ENCODE measurements at places on chromosomes 5 and 9. TPM values are rescaled to one million over a fixed set of nuclear protein-coding genes. Genes with fewer than 3 reads are reported as not detected.

The BAAT gene
- 1.4 TPM for polyA plus RNA-seq

DNA sequence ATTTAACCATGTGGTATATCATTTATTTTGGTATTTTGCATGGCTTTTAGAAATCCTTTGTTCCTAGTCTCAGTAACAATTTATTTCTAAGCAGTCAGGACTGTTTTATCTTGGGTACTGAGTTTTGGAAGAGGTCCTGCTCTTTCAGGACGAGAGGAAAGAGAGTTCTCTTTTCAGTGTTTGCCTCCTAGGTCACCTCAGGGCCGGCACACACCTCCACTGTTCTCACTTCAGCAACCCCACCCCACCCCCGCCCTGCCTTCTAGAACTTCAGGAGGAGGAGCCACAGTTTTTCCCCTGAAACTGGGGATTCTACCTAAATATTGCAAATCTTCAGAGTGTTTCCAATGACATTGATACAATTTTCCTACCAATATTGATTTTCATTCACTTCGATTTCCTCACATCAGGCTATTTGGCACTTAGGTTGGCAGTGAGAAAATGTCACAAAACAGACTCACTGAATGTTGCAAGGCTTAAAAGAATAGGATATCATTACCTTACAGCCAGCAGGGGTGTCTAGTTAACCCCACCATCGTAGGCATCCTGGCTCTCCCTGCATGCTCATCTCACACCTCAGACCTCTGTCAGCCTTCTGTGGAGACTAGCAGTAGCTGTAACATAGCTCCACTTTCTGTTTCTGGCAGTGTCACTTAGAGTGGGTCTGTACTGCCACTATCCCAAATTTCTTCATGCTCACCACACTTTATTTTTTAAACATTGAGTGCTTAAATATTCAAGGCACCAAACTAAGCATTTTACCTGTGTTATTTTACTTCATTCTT lies 5.4 kb downstream of the IGIP start:
- no peak for DNase-seq

DNA sequence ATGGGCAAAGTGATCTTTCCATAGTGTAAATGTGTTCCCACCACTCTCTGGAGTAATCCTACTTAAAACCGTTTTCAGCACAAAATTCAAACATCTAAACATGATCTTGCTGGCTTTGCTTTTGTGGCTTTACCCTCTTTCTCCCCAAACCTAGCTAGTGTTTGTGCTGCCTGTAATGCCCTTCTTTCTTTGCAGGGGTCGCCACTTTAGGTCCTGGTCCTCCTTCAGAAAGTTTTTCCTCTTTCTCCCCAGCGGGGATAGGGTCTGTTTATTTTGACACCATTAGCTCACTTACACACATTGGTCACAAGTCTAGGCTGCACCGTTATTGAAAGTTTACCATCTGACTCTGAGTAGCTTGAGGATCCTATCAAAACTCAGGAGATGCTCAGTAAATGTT lies 736 bp upstream of the HSD17B4 start:
- DNase-seq: no peak

- no peak for DNase-seq
These were observed 827.2 kb downstream of the MTRR start for GRCh38 chr5:8695902-8696845.

DNA sequence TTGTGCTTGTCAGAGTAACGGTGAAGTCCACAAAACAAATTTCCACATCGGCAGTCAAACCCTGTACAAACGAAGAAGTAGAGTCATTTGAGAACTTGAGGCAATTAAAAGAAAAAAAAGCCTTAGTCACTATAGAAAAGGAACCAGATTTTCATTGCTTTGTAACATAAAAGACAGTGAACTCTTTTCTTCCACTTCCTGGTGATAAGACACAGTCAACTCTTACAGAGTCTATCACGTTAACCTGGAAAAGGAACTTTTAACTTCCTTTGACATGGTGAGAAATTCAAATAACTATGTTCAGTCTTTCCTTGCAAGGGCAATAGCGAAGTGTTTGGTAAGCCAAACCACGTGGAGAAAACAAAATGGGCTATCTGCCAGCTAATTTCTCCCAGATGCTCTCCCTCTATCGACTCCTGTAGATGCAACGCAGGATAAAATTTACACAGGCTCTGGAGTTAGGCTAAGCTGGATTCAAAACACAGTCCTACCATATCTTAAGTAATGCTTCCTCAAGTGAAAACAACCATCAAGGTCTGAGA lies 8.9 kb downstream of the ZFAND5 start:
- no peak for DNase-seq

The NRG2 gene
- polyA plus RNA-seq: 3.3 TPM

GRCh38 chr9:2041736-2042135 lies 26.6 kb downstream of the SMARCA2 start:
- no peak for DNase-seq

GRCh38 chr9:14372437-14373335 lies 58.7 kb upstream of the NFIB start:
- DNase-seq: no peak

- no peak for DNase-seq
These were observed 47.7 kb upstream of the TMC1 start for GRCh38 chr9:72473474-72474261.

DNA sequence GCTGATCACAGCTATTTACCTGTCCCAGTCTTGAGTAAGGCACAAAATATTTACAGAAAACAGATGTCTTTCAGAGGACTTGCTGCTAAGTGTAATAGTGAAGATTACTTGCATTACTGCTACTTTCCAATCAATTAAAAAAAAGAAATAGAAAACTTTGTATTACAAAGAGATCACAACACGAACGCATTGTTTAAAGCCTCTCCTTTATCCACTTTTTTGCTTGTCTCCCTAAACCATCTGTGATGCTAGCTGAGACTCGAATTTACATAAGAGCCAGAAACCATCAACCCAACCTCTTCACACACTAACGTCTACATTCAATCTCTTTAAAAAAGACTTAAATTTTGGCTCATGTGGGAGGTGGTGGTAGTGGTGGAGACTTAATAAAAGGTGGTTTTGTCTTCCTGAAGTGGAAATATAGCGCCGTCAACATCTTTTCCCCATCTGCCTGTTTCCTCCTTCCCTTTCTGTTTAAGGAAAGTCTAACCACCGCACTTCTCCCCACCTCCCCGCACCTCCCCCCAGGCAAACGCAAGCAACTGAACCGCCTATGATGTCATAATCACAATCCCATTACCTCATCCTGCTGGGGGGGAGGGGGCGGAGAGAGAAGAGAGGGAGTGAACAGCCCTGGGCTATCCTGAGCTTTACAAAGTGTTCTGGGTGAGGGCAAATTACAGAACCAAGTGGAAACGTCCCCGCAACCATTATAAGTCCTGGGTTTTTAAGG lies 948 bp upstream of the FAM53C start:
- DNase-seq: peak; percentile 81

The FNIP1 gene
- polyA plus RNA-seq: 4.4 TPM

DNA sequence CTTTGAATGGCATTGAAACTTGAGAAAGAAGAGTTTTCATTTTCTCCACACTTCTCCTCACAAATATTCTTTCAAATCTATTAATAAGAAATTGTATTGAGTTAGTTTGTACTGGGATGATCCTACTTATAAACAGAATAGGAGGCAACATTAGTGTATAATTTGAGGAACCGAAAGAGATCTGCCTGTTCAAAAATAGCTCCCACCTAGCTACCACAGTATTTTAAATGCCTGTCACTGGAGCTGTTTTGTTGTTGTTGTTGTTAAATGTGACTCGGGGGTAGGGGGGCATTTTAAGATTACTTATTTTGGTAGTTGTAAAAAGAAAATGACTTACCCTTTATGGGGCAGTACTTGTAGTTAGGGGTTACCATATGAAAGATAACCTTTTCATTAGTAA lies 20.1 kb upstream of the HAPLN1 start:
- no peak for DNase-seq

DNA sequence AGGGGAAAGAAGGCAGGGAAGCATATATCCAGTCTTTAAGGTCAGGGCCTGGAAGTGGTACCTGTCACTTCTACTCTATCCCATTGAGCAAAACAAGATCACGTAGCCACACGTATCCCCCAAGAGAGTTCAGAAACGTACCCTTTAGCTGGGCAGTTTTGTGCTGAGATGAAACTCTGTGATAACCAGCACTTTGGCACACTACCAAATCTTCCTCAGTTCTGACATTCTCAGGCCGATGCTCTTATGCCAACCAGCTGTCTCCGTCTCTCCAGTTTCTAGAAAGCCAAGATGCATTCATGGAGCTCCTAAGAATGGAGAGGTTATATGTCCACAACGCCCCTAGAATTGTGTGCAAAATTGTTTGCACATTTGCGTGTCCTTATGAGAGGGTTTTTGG lies 176.6 kb upstream of the MSX2 start:
- DNase-seq: no peak

DNA sequence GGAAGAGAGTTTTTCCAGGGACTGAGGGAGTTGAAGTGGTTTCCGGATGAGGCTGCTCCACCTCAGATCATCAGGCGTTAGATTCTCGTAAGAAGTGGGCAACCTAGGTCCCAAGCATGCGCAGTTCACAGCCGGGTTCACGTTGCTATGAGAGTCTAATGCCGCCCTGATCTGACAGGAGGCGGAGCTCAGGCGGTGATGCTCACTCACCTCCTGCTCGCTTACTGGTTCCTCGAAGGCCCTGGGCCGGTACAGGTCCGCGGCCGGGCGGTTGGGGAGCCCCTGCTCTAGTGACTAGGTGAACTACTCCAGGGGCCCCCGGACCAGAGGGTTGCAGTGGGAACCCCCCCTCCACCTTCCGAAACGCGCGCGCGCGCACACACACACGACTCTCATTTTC lies 997 bp upstream of the RNF130 start:
- peak; percentile 52 for DNase-seq

The CDC20B gene
- not detected for polyA plus RNA-seq

DNA sequence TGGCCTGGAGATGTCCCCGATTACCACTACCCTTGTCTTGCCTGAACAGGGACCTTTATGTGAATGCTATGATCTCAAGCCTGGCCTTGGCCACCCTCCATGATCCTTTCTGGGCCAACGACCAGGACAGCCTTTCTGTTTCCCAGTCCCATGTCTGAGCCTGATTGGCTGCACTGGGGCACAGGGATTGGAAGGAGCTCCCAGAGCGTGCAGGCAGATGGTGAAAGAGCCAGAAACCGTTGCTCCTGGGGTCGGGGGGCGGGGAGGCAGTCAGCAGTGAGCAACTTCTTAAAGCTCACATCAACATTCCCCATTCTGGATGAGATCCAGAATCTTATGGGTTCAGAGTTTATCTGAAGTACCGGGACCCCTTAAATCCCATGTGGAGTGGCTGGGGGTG lies 84.4 kb downstream of the INSYN2B start:
- DNase-seq: no peak

The CHMP5 gene
- 19.0 TPM for polyA plus RNA-seq

- DNase-seq: no peak
These were observed 10.7 kb upstream of the IL17B start for GRCh38 chr5:149389552-149390495.

- no peak for DNase-seq
These were observed 47.6 kb downstream of the PDCD1LG2 start for GRCh38 chr9:5557606-5558587.

- DNase-seq: no peak
These were observed 33.2 kb downstream of the ANKRA2 start for GRCh38 chr5:73532195-73532594.

The ARL14EPL gene
- polyA plus RNA-seq: not detected

DNA sequence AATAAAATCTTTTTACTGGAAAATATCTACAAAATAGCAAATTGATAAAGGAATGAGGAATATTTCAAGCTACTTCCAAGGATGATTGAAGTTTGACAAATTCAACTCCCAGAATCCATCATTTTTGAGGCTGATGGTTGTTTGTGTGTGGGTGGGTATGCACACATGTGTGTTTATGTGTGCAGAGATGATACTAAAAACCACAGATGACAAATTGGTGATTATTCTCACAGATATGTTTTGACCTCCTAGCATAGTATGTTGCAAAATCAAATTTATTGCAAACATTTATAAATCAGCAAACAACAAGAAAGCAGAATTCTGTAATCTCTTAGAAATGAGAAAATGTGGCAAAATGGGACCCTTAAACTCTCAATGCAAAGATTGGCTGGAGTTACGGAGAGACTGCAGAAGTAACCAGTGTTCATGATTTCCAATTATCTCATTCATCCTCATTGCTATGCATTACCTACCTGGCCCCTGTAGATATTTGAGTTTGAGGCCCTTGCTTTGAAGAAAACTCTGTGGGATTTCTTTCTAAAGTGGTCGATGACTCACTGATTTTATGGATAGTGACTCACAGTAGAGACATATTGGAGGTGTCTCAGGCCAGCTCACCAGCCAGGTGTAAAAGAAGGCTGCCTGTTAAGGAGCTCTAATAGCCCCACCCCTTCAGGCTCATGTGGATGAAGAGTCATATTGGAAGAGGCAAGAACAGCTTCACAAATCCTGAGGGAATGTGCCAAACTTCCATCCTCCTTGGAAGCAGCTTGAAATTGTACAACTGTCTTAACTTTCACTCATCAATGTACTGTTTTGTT lies 44.6 kb upstream of the TMC1 start:
- peak; percentile 59 for DNase-seq

DNA sequence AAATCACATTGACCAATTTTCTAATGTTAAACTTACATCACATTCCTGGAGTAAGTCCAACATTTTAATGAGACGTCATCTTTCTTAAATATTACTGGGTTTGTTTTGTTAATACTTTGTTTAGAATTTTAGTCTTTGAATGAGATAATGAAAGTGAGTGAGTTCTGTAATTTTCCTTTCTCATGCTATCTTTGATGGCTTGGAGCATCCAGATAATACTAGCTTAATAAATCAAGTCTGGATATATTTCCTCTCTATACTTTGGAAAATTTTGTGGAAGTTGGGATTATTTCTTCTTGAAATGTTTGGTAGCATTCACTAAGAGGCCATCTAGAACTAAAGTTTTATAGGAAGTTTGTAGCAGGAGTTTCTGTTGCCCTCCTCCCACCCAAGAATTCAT lies 90.8 kb upstream of the IL7R start:
- DNase-seq: no peak

The SPATA31E1 gene
- not detected for polyA plus RNA-seq

DNA sequence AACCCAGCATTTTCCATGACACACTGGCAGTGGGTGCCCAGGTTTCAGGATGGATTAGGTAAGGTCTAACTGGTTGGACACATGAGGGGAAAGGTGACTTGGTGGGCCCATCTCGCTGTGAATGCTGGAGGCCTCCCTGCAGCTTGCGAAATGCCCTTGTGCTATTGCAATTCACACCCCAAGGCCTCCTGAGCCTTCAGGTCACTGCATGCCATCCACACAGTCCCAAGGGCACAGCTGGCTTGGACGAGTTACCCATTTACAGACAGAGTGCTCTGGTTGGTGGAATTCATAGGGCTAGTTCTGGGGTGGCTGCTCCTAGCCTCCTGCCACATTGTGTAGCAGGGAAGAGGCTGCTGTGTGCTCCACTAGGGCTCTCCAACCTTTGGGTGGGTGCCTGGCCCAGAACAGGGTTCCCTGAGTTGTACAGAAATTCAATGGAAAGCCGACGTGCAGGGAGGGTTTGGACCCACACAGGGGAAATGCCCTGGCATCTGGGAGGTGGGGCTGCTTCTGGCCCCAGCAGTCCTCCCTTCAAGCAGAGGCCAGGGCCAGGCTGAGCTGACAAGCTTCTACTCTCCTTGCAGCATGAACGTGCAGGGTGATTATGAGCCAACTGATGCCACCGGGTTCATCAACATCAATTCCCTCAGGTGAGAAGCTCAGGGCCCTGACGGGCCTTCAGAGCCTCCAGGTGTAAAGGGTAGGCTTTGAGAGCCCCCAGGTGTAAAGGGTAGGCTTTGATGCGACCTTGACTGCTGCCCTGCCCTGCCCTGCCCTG lies 54.3 kb downstream of the ASS1 start:
- peak; percentile 37 for DNase-seq

GRCh38 chr5:123209502-123210027 lies 120.5 kb downstream of the PRDM6 start:
- DNase-seq: no peak

GRCh38 chr9:95349091-95350038 lies 31.9 kb upstream of the FANCC start:
- DNase-seq: peak; percentile 61

The SAXO1 gene
- 0.09 TPM for polyA plus RNA-seq

All from pancreas (tissue), 10 donors.